ENCODE measurements at places on chromosomes 5 and 9.

DNA sequence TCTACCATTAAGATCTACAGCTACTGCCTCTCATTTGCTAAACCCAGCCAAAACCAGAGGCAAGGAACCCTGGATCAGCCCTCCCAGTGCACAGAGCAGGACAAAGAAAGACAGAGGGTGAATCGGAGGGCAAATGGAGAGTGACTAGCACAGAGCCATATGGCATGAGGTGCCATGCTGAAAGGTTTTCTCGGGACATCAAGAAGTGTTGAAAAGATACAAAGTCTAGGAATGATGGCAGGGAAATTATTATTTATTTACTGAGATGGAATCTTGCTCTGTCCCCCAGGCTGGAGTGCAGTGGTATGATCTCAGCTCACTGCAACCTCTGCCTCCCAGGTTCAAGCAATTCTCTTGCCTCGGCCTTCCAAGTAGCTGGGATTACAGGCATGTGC is 19.3 kb downstream of the SLC1A1 start:
- DNase-seq = no peak

- no peak for DNase-seq
These were observed 54.1 kb upstream of the FYB1 start for GRCh38 chr5:39273314-39273954.

DNA sequence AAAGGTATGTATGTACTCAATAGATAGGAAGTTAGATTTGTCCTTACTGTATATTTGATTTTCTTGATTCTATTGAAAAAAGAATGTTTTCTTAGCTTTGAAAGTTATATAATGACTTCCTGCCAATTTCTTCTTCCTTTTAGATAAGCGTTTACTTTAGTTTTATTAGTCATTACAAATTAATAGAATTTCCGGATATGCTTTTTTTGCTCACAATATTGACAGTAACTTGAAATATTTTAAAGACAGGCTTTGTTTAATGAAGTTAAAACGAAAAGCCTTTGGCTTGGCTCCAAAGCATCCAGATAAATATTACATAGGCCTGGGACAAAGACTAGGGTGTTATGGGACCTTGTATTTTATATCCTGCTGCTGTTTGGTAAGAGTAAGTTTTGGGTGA is 49.5 kb downstream of the CWC27 start:
- no peak for DNase-seq

DNA sequence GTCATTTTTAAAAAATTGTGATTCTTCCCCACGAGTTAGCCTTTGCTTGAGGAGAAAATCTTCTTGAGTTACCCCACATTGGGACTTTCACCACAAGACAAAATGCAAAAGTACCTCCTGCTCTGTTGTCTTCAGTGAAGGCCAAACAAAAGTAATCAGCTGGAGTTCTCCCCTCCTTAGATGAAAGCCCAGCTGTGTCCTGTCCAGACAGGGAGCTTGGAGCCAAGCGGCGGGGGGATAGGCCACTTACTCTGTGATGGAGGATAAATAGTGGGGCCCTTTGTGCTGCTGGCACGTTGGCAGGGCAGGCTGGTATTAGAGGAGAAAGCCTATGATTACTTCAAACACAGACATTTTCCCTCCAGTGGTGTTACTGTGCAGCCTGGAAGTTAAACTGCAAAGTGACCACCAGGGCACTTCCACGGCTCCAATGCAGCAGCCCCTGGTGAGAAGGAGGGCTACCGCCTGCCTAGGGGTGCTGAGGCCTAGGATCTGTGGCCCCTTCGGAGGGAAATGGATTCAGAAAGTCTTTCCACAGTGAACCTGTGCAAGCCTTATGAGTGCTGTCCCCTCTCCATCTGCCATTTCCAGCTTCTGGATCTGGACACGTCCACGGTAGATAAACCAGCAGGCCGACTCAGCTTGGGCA is 155.0 kb downstream of the TMEM167A start:
- peak; percentile 9 for DNase-seq

GRCh38 chr5:127203818-127204217 is 86.8 kb upstream of the MEGF10 start:
- no peak for DNase-seq

DNA sequence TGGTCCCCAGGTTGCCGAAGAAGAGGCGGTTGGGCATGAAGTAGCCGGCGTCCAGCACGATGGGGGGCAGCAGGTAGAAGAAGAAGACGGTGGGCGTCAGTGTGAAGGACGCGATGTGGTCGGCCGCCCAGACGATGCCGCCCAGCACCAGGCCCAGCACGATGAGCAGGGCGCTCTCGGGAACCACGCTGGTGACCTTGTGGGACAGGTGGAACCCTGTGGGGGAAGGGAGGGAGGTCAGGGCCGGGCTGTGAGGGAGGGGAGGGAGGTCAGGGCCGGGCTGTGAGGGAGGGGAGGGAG is 32.4 kb downstream of the SLC9A3 start:
- no peak for DNase-seq

DNA sequence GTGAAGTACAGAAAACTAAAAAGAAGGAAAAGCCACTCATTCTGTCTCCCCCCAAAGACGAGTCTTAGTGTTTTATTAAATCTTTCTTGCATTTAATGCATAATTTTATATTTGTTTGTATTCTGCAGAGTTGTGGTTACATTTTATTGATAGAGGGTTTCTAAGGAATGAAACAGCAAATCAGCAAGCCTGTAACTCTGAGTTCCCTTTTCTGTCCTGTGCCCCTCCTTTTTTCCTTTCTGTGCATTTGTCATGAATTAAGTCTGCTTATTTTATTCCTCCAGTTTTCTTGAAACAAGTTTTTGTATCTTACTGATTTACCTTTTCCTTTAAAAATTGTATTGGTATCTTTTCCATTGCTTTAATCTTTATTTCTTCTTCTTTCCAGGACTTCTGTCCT is 132.8 kb downstream of the MUSK start:
- DNase-seq = no peak

DNA sequence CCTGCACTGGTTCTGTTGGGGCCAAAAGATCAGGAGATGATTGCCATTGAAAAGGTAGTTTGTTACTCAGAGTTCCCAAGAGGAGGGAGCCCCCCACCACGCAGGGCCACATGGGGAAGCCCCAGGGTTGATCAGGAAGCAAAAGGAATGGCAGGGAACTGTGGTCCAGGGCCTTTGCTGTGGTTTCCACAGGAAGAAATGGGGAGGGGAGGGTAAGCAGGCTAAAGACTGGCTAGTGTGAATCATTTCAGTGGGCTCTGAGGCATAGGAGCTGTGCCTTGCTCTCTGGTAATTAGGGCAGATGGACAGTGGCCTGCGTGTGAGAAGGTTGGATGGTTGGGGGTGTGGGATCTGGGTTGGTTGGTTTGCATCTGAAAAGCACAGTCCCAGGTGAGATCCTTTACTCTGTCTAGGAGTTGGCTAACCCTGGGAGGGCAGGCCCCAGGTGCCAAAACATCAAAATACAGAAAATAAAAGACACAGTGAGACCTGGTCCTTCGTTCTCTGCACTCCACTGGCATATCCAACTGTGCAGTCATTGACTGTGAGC is 66.1 kb downstream of the PTPDC1 start:
- DNase-seq = no peak

- DNase-seq = no peak
These were observed 8.8 kb upstream of the CCL27 start for GRCh38 chr9:34671307-34671706.

- no peak for DNase-seq
These were observed 22.6 kb downstream of the DAB2IP start for GRCh38 chr9:121674017-121674416.

GRCh38 chr5:90690307-90690706 is 131.7 kb downstream of the ADGRV1 start:
- no peak for DNase-seq

- no peak for DNase-seq
These were observed 51.1 kb upstream of the FANCC start for GRCh38 chr9:95368377-95369160.

DNA sequence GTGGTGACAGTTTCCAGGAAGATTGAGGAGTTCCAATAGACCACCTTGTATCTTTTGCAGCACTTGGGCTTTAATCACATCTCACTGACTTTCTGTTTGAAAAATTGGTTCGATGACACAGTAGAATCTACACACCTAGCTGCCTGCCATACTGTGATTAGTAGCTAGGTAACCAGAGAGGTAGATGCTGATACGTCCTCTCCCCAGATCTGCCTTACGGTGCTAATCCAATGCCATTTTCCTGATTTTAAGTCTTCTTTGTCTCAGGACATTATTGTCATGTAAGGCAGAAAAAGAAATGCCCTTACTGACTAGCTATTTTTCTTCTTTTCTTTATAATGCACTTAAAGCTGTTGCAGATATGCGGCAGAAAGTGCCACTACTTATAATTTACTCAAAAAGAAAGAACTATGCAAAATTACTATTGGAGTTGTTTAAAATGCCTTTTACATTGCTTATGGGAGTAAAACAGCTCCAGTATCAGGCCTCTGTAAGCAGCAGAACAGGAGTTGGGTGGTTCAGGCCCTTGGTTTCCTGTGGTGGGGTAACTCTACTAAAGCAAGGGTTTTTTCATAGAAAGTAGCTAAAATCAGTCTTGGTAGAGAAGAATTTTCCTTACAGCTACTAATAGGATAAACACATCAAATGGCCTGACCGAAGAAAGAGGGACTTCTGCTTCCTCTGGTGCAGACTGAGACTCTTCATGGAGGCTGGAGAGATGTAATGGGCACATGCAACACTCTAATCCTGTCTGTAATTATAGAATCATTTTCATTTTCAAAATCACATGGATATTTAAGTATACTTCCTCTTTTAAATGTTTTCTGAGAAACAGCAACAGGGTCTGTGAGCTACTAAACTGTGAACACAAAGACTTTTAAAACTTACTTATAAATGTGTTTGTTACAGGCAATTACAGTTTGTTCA is 177.2 kb downstream of the MAPKAP1 start:
- DNase-seq = no peak

DNA sequence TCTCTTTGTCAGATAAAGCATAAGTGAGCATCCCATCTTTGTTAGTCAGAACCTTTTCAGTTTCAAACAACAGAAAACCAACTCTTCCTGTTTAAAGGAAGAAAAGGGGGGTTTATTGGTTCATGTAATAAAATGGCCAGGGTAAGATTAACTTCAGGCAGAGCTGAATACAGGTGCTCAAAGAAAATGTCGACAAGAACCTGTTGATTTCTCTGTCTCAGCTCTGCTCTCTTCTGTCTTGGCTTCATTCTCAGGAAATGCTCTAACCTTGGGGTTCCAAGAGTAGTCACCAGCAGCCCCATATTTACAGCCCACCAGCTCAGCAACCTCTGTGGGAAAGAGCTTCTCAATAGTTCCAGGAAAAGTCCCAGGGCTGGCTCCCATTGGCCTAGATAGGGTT is 25.2 kb downstream of the KCNIP1 start:
- no peak for DNase-seq

DNA sequence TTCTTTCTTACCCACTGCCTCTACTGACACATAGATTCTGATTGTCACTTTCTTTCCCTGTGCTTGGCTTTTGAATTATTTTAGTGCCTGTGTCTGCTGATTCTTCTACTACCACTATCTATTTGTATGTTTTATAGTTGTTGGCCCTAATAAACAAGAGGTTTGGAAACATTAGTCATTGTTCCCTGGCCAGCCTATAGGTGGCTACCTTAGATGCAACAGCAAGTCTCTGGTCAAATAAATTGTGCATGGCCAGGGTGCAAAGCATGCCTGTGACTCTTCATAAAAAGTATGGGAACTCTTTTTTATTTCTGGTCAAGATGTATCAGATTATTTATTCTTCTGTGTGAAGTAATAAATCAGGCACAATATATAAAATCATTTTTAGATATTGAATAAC is 124.4 kb downstream of the PLK2 start:
- no peak for DNase-seq

GRCh38 chr5:106909716-106910115 is 761.0 kb downstream of the EFNA5 start:
- no peak for DNase-seq
